ENCODE measurements at places on chromosomes 1 and 21. TPM values are rescaled to one million over a fixed set of nuclear protein-coding genes. Genes with fewer than 3 reads are reported as not detected.

Gene COL24A1
- total RNA-seq, result 0.13 TPM

Gene TMPRSS15
- not detected for total RNA-seq

Gene CRYBG2
- not detected for total RNA-seq

Gene ENAH
- total RNA-seq, result 119 TPM

Gene NGF
- 0.27 TPM for total RNA-seq

Gene BACE2
- total RNA-seq, result 13.9 TPM

DNA sequence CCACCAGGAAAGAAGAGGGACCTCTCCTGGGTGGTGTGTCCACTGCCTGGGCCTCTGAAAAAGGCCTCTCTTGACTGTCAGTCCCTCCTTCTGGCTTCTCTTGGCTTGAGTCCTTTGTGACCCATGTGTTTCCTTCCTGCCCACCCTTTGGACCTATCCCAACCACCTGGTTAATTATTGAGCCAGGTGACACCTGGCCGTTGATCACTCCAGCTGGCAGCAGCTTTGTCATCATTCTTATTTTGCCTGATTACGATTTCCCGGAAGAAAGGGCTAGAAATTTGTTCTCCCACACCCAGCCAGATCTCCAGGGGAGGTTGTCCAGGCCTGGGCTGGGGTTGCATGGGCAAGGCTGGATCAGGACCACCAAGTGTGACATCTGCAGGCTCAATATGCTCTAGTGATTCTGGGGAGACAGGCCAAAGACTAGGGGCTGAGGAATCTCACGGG lies 24.8 kb downstream of the CSF1 start:
- peaks cover 7% of the 10 kb centered on the region for H3K4me1 ChIP-seq
- H3K36me3 ChIP-seq, result no peaks in the 10 kb centered on the region
- H3K27me3 ChIP-seq, result no peaks in the 10 kb centered on the region
- H3K4me3 ChIP-seq, result no peak overlapping the region

GRCh38 chr1:198497326-198498102 lies 43.0 kb downstream of the ATP6V1G3 start:
- no peaks in the 10 kb centered on the region for H3K4me1 ChIP-seq
- no peaks in the 10 kb centered on the region for H3K36me3 ChIP-seq
- no peak for DNase-seq
- no peaks in the 10 kb centered on the region for H3K27me3 ChIP-seq

DNA sequence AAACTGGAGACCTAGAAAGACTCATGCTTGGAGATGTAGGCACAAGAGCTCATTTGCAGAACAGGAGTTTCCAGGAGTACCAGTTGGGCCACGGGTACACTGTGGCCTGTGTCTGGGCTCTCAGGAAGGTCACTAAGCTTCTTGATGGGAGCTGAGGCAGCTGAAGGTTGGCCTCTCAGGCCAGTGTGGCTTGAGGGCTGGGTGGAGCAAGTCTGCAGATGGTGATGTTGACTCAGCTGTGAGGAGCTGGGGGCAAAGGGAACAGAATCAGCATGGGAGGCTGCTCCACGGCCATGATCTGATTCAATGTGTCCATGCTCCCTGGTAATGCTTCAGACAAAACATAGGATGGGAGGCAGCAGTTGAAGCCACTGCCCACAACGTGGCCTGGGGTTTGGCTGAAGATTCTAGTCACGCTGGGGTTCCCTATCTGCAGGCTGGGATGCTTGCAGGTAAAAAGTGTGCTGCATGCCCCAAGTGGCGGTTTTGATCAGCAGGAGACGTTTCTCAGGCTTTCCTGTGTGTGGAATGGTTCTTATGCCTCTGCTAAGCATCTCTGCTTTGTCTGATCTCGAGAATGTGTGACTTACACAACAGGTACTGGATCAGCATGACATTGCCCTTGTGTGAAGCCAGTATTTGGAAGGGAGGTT lies 15.4 kb upstream of the TENT5C start:
- H3K36me3 ChIP-seq, result no peaks in the 10 kb centered on the region
- H3K4me3 ChIP-seq, result no peak overlapping the region
- H3K27me3 ChIP-seq, result no peaks in the 10 kb centered on the region
- H3K27ac ChIP-seq, result no peak overlapping the region

DNA sequence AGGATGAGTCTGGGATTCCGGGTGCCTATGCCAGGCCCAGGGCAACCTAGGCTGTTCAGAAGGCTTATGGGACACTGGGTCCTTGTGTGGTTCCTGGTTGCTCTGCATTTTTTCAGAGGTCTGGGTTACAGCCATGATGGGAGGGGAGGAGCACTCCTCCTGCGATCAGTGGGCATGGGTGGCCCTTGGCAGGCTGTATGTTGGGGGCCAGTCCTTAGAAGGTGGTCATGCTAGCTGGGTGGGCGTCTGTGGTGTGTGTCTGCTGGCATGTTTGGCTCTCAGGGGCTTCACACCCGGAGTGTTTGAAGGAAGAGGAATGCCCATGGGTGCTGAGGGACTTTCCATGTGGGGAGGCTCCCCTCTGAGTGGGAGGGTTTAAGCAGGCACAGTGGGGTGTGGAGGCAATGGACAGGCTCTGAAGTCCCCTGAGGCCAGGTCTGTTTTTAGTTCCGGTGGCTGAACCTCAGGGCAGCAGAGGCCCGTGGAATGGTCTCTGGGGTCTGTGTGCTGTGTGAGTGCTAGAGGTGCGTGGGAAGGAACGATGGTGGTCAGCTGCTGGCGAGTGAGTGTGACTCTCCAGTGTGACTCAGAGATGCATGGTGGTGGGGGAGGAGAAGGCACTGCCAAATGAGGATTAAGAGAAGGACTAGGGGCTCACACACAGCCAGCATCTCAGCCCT lies 25.3 kb downstream of the CACNA1E start:
- H3K4me3 ChIP-seq, result no peak overlapping the region
- H3K27me3 ChIP-seq, result no peaks in the 10 kb centered on the region
- H3K27ac ChIP-seq, result no peak overlapping the region
- no peaks in the 10 kb centered on the region for H3K36me3 ChIP-seq

DNA sequence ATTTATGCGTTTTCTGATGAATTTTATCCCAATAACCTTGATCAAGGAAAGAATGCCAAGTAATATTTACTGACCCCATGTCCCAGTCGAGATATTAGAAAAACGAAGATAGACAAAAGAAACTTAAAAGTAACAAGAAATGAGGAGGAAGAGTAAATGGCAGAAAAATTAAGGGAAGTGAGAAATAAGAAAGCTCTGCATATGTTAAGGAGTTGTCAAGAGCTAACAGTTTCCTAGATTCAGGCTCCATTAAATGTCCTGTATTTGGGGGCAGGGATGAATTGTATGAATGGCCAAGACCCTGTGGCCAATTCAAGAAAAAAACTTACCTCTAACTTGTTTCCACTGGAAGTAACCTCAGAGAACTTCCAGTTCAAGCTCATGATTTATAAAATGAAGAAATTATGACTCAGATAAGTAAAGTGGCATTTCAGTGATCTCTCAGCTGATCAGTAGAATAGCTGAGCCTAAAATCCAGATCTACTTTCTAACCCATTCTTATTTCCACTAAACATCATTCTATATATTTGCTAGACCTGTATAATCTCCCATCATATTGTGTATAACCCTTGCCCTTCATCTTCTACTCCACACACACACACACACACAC lies 73.2 kb downstream of the ZC3H11B start:
- no peaks in the 10 kb centered on the region for H3K36me3 ChIP-seq
- no peak for DNase-seq
- no peak overlapping the region for H3K27ac ChIP-seq
- no peaks in the 10 kb centered on the region for H3K4me1 ChIP-seq
- H3K27me3 ChIP-seq, result no peaks in the 10 kb centered on the region

DNA sequence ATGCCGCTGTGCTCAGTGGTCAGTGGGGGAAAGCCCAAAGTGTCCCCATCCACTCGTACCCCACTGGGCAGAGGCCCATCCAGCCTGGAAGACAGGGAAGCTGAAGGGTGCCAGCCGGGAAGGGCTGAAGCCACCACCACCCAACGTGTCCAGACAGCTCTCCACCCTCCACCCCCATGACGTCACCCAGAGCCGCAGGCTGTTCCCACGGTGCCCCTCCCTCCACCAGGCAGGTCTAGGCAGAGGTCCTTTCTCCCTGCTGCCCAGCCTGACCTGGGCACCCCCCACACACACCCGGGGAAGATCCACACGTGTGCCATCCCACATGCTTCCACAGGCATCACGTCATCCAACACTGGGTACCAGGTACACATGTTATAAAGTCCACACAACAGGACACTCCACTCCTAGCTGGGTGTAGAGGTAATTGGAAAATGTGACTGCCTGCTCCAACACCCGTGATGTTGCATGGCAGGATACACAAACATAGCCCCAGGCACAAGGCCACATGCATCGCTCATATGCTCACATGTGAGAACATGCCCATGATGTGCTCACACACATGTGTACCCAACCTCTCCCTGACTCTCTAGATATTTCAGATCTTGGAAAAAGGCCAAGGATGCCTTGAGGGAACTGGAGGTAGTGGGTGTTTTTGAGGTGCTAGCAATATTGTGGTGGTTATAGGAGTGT lies 5.1 kb upstream of the ARHGAP30 start:
- no peak overlapping the region for H3K4me3 ChIP-seq
- DNase-seq, result no peak
- no peaks in the 10 kb centered on the region for H3K27me3 ChIP-seq
- H3K4me1 ChIP-seq, result no peaks in the 10 kb centered on the region
- H3K36me3 ChIP-seq, result no peaks in the 10 kb centered on the region

DNA sequence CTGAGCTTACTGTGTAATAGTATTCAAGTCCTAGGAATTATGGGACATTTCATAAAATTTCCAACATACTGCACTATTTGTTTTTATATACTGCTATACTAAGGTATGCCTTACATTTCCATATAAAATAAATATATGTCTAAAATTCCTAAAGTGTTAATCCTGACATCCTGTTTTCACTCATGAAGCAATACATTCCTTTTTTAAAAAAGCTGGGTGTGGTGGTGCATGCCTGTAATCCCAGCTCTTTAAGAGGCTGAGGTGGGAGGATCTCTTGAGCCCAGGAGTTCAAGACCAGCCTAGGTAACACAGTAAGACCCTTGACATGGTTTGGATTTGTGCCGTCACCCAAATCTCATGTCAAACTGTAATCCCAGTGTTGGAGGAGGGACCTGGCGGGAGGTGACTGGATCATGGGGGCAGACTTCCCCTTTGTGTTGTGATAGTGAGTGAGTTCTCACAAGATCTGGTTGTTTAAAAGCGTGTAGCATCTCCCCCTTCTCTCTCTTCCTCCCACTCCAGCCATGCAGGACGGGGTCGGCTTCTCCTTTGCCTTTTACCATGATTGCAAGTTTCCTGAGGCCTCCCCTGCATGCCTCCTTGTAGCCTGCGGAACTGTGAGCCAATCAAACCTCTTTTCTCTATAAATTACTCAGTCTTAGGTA lies 5.8 kb downstream of the CDC42BPA start:
- no peak overlapping the region for H3K27ac ChIP-seq
- no peak for DNase-seq
- no peak overlapping the region for H3K4me3 ChIP-seq
- H3K4me1 ChIP-seq, result peaks cover 35% of the 10 kb centered on the region
- no peaks in the 10 kb centered on the region for H3K36me3 ChIP-seq

DNA sequence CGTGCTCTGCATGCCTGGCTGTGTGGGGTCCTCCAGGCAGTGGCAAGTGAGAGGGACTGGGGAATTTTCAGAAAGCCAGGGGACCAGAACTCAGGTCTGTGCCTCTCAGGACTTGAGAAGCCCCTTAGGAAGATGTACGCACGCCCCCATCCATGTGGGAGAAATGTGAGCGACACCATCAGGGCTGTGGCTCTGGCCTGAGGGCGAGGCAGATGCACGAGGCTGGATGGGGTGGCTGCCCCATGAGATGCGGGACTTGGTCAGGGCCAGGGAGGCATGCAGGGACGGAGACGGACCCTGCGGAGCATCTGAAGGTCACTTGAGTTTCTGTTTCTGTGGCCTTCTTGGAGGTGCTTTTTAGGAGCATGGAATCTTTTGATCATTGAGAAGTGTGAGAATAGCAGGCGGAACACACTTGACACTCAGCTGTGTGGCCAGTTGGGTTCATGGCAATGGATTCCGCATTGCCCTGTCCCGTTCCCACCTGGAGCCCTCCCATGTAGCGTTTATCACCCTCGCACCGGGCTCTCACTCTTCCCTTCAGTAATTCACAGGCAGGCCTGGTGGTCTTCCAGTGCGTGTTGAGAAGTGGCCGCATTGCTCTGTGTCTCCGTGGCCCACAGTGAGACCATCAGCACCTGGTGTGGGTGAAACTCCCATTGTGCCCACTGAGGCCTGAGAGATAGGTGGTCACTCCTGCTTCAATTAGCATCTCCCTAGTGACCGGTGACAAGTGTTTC lies 30.7 kb upstream of the ACTRT2 start:
- H3K4me1 ChIP-seq, result no peaks in the 10 kb centered on the region
- no peak for DNase-seq
- no peaks in the 10 kb centered on the region for H3K36me3 ChIP-seq
- no peak overlapping the region for H3K27ac ChIP-seq
- no peak overlapping the region for H3K4me3 ChIP-seq

- no peak overlapping the region for H3K4me3 ChIP-seq
- no peak overlapping the region for H3K27ac ChIP-seq
- H3K36me3 ChIP-seq, result no peaks in the 10 kb centered on the region
- no peak for DNase-seq
- no peaks in the 10 kb centered on the region for H3K4me1 ChIP-seq
These were observed 16.2 kb upstream of the RGS1 start for GRCh38 chr1:192559115-192560006.

DNA sequence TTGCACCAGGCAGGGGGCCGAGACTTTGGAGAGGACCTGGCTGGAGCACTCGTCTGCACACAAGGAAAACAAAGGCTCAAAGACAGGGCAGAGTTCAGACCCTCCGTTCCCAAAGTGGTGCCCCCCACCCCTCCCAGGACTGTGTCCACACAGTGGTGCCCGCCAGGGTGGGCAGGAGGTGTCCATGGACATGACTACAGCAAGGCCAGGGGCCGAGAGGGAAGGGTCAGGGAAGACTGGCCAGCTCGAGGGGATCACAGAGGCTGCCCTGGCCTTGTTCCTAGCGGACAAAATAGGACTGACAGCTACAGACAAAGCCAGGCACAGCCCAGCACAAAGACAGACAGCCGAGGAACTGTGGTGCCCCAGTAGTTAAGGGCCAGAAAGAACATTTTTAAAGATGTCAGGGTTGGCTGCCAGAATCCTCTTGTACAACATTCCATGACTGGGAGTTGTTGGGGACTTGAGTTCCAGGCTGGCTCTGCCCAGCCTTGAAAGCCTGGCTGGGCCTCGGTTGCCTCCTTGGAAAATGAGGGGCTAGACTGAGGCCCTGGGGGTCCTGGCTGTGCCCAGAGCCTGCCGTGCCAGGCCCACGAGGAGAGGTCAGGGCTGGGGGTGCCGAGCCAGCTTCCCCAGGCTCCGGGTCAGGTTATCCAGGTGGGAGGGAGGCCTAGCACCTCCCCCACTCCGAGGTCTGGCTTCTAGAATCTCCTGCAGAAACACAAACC lies 63.7 kb downstream of the SLX9 start:
- H3K27ac ChIP-seq, result no peak overlapping the region
- peak; percentile 13 for DNase-seq
- H3K4me1 ChIP-seq, result peaks cover 12% of the 10 kb centered on the region
- no peaks in the 10 kb centered on the region for H3K36me3 ChIP-seq
- no peaks in the 10 kb centered on the region for H3K27me3 ChIP-seq

GRCh38 chr1:21820597-21821232 lies 8.7 kb downstream of the LDLRAD2 start:
- no peaks in the 10 kb centered on the region for H3K27me3 ChIP-seq
- H3K4me1 ChIP-seq, result no peaks in the 10 kb centered on the region
- DNase-seq, result no peak
- H3K4me3 ChIP-seq, result no peak overlapping the region
- peaks cover 6% of the 10 kb centered on the region for H3K36me3 ChIP-seq
